ENCODE measurements at places on chromosomes 7 and 10.

GRCh38 chr10:99698504-99699080, 33.3 kb downstream of the COX15 start:
- DNase-seq = no peak

- no peak for DNase-seq
Observed at GRCh38 chr7:28270536-28270935, 89.9 kb upstream of the JAZF1 start.

- no peak for DNase-seq
Observed at GRCh38 chr10:32253276-32253675, 93.7 kb downstream of the EPC1 start.

GRCh38 chr10:23522345-23522744, 83.5 kb downstream of the OTUD1 start:
- DNase-seq = no peak

DNA sequence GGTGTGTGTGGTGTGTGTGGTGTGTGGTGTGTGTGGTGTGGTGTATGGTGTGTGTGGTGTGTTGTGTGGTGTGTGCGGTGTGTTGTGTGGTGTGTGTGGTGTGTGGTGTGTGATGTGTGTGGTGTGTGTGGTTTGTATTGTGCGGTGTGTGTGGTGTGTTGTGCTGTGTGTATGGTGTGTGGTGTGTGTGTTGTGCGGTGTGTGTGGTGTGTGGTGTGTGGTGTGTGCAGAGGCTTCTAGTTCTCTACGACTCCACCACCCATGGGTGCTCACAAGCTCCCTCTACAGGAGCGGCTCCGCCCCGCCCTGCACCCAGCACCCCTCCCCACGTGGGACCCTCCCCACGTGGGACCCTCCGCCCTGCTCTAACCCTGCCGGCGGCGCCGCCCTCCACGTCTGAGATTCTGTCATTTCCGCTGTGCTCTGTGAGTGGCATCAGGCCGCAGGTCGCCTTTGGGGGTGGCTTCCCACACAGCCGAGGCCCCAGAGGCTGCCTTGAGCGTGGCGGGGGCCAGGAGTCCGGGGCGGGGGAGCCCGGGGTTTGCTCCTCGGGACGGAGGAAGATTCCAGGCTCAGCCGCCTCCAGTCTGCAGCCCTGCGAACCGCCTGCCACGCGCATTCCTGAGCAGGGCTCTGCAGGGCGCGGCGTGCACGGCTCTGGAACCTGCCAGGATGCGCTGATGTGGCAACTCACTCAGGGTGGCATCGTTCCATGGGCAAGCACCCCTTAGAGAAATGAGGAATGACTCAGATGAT, 37.0 kb upstream of the DNAJB6 start:
- no peak for DNase-seq

- DNase-seq = no peak
Observed at GRCh38 chr7:30727061-30727945, 24.6 kb upstream of the INMT start.

- DNase-seq = no peak
Observed at GRCh38 chr7:555551-556160, 36.0 kb upstream of the PDGFA start.

DNA sequence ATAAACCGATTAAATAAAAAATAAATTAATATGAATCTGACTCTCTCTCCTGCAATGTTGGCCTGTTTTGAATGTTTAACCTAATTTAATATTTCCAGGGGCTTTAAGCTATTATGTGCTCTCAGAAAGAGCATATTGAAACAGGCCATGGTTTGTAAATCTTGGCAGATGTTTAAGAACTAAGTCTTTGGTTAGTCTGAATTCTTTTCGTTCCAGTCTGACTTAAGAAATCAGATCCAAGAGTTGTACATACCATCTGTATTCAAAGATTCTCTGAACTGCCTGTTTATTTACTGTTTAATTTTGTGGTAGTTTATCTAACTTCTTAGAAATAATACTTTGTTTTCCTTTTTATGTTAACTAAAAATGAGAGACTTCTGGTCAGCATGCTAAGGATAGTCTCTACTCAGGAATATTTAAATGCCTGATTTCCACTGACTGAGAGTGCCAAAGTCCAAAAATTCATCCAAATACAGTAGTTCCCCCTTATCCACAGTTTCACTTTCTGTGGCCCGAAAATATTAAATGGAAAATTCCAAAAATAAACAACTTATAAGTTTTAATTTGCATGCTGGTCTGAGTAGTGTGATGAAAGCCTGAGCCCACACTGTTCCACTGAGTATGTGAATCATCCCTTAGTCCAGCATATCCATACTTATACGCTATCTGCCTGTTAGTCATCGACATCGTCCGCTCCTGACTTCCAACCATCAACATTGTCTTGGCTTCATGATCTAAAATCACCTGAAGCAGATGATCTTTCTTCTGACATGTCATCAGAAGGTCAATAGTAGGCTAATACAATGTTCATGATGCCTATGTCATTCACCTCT, 238.1 kb upstream of the CSTF2T start:
- no peak for DNase-seq

DNA sequence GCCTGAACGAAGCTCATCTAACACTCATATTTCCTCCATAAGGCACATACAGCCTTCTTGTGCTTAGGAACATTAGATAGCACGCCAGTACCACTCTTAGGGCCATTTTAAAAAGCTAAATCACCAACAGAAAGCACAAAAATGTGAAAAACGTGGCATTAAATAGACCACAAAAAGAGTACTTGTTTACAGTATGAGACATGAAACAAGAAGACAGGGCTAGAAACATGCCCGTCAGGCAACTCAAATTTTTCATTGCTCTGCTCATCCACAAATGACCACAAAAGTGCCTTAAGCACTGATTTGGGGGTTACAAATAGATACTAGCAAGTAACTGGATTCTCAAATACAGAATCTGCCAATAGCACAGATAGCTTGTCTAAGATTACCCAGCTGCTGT, 67.8 kb downstream of the ELMO1 start:
- no peak for DNase-seq

GRCh38 chr7:42877862-42878261, 34.0 kb downstream of the C7orf25 start:
- no peak for DNase-seq

- DNase-seq = no peak
Observed at GRCh38 chr10:104966563-104967297, 325.6 kb downstream of the SORCS3 start.

- DNase-seq = no peak
Observed at GRCh38 chr7:151736403-151736909, 140.5 kb downstream of the PRKAG2 start.

DNA sequence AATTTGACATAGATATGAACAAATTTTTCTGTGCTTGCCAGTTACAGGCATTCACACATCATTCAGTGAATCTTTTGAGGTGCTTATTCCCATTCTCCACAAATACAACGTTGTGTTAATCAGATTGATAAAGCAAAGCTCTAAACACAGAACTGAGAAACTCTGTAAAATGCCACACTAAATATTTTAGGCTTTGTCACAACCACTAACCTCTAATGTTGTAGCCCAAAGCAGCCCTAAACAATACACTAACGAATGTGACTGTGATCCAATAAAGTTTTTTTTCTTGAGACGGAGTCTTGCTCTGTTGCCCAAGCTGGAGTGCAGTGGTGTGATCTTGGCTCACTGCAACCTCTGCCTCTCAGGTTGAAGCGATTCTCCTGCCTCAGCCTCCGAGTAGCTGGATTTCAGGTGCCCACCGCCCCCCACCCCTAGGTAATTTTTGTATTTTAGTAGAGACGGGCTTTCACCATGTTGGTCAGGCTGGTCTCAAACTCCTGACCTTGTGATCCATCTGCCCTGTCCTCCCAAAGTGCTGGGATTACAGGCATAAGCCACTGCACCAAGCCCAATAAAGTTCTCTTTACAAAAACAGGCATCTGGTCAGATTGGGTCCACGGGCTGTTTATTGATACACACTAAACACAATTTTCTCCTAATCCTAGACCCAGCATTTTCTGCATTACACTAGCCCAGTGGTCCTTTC, 6.9 kb downstream of the CYCS start:
- no peak for DNase-seq

- no peak for DNase-seq
Observed at GRCh38 chr7:1122832-1123501, 35.1 kb downstream of the GPER1 start.

DNA sequence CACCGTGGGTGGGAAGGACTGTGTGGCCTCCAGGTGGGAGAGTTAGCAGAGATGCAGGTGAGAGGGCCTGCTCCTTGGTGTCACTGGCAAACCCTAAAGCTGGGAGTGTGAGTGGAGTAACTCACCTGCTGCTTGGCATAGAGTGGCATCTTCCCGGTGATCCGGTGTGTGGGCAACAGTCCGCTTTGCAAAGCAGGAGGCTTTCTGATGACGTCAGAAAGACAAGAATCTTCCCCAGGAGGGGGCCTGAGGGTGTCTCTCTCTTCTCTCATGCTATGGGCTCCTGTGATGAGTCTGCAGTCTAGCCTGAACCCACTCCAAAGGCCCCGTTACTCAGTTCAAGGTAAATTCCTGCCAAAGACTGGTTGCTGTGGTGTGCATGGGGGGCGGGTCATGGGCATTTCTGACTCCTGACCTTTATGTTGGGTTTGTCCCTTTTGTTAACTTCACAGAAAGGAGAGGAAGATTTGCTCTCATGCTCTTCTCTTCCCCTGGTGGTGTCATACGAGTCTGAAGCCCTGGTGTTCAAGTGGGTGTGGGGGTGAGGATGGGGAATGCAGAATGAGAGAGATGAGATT, 187.9 kb downstream of the GATA3 start:
- no peak for DNase-seq

DNA sequence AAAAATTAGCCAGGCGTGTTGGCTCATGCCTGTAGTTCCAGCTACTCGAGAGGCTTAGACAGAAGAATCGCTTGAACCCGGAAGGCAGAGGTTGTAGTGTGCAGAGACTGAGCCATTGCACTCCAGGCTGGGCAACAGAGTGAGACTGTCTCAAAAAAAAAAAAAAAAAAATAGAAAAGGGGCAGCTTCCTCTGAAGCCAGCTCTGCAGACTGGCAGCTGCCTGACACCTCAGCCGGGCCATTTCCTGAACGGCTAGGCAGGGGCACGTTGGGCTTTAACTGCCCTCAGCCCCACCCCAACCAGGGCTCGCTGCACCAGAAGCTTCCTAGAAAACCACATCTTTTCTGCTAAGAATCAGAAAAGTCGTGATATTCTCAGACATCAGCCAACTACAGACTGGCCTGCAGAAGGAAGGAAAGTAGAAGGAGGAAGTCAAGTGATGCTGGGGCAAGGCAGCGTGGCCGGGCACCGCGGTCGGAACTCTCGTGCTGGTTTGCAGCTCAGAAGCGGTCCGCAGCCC, 38.0 kb downstream of the PRKAG2 start:
- DNase-seq = peak; percentile 49

DNA sequence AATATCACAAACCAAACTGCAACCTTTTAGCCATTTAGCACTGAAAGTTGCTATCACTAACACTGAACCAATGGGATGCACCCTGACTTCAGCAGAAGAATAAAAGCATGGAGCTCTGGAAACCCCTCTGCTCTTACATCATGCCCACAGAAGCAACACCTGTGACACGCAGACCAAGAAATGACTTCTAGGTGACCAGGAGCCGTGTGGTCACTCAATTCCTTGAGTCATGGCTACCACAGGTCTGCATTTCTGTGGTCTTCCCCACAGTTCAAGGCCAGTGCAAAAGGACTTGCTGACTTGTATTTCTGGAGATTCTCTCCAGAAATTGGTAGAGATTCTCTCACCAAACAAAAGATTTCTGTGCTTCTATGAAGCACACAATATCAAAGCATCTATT, 38.3 kb downstream of the NRCAM start:
- DNase-seq = no peak

- DNase-seq = no peak
Observed at GRCh38 chr10:111077479-111077784, 603 bp downstream of the ADRA2A start.

DNA sequence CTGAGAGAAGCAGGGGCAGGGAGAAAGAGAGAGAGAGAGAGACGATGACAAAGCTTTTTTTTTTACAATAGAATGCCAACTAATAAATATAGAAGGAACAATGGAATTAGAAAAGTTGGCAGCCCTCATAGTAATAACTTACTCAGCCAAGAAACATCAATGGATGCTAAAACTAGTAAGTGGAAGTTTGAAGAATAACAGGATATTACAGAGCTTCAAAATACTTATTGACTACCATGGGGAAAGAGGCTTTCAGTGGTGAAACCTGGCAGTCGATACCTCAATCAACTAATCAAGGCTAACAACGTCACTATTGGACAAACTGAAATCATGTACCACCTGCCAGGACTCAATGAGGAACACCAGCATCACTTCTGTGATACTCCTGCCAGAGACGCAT, 100.5 kb upstream of the LRRC4 start:
- no peak for DNase-seq

- DNase-seq = no peak
Observed at GRCh38 chr10:58734116-58734515, 221.4 kb downstream of the BICC1 start.

DNA sequence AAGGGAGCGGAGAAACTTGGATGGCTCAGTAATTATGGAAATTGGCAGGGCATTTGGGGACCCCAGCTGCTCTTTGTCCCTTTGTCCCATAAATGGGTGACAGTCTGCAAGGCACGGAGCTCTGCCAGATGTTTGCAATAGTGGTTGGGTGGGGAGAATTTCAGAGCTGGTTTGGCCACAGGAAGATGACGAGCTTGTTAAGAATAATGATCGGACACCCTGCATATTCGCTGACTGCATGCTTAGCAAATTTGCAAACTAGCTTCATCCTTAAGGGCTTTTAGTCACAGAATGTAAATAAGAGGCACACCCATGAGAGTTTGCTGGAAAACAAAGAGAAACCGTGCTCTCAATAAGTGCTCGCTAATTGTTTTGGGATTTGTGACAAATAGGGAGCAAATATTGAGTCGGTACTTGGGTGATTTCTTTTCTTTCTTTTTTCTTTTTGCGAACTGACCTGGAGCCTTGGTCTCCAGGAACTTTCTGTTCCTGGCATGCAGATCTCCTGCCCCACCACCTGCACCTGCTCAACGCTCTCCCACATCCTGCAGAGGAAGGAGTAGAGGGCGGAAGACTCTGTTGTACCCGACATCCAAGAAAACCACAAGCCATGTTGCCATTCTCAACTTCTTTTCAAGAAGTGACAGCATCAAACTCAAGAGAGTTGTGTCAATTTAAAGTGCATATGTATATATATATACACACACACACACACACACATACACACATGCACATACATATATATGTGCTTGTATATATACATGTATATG, 238.9 kb downstream of the CAMK1D start:
- no peak for DNase-seq

- no peak for DNase-seq
Observed at GRCh38 chr10:131694781-131695495, 205.9 kb upstream of the PPP2R2D start.

GRCh38 chr10:11853468-11853867, 30.3 kb downstream of the PROSER2 start:
- no peak for DNase-seq

GRCh38 chr7:2109936-2110609, 122.7 kb downstream of the MAD1L1 start:
- peak; percentile 70 for DNase-seq

DNA sequence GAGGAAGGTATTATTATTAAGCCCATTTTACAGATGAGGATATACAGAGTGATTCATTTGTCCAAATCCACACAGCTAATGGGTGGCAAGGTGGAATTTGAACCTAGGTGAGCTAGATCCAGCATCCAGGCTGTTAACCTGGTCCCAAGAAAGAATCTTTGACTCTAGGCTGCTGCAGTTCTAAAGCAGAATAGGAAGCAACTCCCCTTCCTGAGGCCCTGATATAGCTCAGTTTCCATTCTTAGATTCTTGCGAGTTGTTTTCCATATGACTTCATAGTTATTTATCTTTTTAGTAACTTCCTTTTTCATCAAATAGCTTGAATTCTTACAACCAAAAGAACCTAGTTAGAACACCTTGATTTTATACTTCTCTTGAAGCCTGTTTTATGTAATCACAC, 24.1 kb upstream of the ZC3HAV1L start:
- peak; percentile 38 for DNase-seq

GRCh38 chr10:19719284-19719683, 96.9 kb upstream of the PLXDC2 start:
- no peak for DNase-seq
